PC-3 (cell line): ENCODE measurements at places on chromosomes 2 and 18.

DNA sequence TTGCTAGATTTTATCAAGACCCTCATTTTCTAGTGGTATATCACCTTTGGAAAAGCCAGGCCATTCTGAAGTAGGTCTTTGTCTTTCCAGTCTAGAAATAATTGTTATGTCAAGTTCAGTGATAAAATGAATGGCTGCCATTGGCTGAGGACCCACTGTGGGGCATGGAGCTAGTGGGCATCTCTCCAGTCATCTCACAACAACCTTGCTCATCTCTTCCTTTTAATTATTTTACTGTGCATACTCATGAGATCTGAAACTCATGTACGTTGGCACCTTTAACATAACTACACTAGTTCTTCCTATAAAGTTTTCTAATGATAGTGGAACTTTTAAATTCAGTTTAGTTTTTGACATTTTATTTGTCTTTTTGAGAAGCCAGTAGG is 240.9 kb downstream of the SLC8A1 start:
- no peak for DNase-seq

GRCh38 chr18:28208712-28209265 is 31.9 kb upstream of the CDH2 start:
- no peak for DNase-seq

- no peak for DNase-seq
Observed at GRCh38 chr2:17083902-17084301, 418.3 kb upstream of the CYRIA start.

- DNase-seq = no peak
Observed at GRCh38 chr2:95041824-95042442, 16.4 kb downstream of the MAL start.

DNA sequence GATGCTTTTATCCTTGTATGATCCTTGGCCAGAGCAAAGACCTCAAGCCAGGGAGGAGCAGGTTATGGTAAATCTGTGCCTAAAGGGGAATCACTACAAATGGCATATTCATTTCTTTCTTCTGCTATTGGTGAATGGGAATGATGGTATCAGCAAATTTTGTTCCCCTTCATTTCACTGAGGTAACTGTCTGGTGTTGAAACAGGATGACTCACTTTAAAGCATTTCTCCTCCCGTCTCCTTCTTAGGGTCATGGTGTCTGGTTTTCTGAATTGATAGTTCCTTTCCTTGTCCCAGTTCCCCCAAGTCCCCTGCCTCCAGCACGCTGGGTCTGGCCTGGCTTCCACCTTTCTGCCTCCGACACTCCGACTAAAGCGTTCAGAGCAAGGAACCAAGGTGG is 109.2 kb downstream of the MREG start:
- DNase-seq = peak; percentile 51

DNA sequence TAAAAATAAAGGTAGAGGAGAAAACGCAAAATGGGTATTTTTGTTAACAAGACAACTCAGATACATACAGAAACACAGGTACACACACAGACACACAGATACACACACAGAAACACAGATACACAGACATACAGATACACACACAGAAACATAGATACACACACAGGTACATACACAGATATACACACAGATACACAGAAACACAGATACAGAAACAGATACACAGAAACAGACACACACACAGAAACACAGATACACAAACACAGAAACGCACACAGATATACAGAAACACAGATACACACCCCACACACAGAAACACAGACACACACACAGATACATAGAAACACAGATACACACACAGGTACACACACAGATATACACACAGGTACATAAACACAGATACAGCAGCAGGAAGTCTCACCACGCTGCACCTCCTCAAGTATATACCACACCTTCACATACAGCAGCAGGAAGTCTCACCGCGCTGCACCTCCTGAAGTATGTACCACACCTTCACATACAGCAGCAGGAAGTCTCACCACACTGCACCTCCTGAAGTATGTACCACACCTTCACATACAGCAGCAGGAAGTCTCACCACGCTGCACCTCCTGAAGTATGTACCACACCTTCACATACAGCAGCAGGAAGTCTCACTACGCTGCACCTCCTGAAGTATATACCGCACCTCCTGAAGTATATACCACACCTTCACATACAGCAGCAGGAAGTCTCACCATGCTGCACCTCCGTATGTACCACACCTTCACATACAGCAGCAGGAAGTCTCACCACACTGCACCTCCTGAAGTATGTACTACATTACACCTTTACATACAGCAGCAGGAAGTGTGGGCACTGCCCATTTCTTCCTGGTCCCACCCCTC is 250.5 kb downstream of the HDAC4 start:
- DNase-seq = no peak

DNA sequence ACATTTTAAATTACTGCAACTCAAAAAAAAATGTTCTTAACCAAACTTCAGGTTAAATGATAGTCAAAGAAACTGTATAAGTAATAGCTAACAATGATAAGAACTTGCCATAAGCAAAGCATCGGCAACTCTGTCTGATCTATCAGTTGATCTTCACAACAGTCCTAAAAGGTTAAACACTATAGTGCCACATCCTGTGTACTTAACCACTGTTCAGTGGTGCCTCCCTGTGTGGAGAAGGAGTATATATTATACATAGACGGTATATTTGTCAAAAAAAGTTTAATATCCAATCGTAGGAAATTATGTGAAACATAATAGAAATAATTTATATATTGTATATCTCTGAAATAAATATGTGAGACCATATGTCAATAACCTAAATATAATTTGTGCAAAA is 13.0 kb downstream of the DTNA start:
- DNase-seq = peak; percentile 5

- no peak for DNase-seq
Observed at GRCh38 chr18:25465152-25465732, 113.3 kb upstream of the ZNF521 start.

DNA sequence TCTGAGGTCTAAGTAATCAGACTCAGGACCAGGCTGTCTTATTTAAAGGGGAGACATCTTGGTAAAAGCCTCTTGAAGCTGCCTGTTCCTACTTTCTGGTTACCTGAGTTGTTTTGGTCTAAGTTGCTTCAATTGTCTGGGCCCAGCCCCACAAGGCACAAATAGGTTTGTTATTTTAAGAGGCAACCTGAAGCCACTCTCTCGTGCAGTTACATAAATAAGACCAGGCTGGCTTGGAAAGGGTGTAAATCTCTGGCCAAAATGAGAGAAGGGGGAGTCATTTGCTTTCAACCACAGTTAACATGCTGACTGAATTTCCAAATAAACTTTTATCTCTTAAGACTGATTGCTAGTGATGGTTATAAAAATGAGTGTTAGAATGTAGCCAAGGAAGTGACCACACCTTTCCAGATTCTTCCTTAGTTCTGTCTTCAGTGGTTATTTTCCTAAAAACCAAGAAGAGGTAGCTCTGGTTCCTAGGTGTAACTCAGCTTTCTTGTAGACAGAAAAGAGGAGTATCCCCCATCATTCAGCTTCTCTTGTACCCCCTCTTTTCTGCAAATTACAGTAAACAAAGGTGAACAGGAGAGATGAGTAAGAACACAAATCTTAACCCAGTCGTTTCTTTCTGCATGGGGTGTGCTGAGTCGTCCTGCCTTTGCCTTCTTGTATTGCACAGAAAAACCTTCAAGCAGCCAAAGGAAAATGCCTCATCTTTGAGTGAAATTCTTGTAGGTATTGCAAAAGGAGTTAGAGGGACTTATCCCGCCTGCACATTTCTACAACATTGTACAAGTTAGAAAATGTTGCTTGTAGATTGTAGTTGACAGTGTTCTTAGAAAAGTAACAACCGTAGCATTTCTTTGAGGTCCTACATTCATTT is 161.5 kb upstream of the NT5C1B start:
- peak; percentile 38 for DNase-seq

- no peak for DNase-seq
Observed at GRCh38 chr18:50654211-50654610, 94.3 kb downstream of the MAPK4 start.

DNA sequence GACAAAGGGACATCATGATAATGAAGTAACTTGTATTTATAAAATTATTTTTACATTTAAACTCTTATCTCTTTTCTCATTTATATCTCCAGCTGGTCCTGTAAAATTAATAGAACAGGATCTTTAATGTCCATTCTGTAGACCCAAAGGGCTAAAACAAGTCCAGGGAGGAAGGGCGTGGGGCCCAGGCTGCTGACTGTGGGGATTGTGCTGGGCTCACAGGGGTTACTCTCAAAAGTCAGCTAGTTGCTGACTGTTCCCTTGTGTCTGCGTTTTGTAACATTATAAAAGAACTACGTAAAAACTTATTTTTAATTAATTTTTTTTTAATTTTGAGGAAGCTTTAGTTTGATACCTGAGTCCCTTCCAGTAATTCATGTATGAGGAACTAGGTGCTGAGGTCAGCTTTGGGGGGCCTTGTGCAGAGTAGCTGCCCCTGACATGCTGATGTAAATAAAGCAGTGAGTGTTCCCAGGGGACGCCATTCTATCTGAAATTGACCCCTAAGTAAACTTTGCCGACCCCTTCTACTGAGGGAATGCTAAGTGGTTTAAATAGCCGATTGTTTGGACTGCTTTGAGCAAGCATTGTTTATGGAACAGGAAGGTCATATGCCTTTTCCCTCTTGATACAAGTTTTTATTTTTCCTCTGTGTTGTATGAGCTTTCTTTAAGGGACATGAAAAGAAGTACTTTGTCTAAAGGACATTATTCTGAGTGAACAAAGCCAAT is 56.4 kb downstream of the MERTK start:
- DNase-seq = no peak
